ENCODE measurements at places on chromosomes 11 and 22.

DNA sequence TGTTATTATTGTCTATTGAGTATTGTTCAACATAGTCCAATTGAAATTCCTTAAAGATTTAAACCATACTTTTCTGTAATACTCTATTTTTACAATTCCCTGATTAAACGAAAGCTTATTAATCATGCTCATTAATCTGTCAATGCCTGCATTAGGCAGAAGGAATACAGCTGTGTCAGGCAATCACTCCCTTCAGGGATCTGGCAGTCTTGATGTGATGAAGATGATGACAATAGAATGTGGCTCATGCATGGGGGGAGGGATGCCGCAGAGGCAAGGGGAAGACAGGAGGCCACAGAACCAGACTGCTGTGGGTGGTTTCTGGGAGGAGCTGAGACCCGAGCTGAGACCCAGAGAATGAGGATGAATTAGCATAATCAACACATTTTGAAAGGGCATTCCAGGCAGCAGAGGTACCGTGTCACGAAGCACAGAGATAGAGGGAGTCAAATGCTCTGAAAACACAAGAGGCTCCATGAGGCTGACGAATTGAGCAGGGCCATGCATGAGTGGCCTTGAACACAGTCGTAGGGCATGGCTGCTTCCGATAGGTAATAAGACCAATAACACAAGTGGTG, 1075.5 kb downstream of the OPCML start:
- DNase-seq: no peak

DNA sequence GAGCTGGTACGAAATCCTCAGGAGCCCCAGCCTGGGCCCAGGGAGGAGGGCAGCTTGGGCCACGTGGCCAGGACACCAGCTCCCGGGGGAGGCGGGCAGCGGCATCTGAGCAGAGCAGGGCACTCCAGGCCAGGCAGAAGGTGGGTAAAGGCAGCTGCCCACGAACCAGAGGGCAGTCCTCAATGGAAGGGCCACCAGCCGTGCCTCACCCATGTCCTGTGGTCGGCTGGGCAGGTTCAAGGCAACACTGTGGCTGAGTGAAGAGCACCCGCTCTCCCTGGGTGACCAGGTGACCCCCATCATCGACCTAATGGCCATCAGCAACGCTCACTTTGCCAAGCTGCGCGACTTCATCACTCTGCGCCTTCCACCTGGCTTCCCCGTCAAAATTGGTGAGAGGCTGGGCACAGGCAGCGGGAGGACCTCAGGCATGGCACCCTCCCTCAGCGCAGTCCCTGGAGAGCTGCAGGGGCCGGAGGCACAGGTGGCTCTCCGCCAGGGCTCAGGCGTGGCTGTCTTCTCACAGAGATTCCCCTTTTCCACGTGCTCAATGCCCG, 2.5 kb upstream of the SSH3 start:
- DNase-seq: no peak

DNA sequence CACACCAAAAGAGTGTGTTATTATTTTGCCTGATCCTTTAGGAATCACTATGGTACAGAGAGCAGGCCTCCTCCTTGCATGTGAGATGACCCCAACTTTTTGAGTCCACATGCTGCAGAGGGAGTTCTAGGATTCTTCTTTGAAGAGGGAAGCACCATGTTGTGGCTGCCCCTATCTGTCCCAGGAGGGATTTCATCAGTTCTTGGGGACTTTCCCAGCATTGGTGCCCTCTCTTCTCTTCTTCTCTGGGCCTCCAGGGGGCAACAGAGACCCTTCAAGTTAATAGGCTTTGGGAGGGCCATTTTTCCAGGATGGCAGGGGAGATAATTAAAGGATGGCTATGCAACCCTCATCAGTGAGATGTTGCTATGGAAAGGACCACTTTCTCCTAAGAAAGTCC, 3.6 kb downstream of the MMP1 start:
- DNase-seq: no peak

DNA sequence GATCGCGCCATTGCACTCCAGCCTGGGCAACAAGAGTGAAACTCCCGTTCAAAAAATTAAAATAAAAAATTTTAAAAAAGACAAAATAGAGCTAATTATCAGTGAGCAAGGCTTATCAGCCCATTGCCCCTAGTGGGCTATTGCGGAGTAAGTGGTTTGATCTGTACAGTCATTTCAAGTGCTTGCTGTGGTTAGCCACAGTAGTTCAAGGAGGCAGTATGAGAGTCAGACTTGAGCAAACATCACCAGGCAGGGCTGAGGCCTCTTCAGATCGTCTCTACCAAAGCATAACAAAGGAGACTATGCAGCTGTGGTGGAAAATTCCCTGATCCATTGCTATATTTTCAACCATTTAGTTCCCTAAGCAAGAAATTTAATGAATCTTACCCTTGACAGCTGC, 4.3 kb upstream of the SBF2 start:
- no peak for DNase-seq

GRCh38 chr11:613369-613968, 2.3 kb downstream of the IRF7 start:
- peak; percentile 68 for DNase-seq

DNA sequence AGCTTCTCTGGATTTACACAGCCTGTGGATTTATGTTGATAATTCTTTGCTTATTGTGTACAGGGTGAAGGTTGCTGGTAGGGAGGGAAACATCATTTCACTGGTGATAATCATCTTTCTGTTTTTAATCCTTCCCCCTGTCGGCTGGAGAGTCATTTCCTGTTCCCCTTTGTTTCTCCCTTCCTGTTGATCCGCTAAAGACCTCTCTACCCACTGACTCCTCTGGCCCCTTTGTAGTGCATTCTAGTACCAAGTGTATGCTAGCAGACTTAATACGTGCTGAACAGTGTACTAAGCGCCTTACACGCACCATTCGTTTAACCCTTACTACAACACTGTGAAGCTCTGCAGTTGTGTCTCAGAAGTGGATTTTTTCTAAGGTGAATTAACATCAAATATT, 19.0 kb upstream of the OR9Q1 start:
- DNase-seq: no peak

DNA sequence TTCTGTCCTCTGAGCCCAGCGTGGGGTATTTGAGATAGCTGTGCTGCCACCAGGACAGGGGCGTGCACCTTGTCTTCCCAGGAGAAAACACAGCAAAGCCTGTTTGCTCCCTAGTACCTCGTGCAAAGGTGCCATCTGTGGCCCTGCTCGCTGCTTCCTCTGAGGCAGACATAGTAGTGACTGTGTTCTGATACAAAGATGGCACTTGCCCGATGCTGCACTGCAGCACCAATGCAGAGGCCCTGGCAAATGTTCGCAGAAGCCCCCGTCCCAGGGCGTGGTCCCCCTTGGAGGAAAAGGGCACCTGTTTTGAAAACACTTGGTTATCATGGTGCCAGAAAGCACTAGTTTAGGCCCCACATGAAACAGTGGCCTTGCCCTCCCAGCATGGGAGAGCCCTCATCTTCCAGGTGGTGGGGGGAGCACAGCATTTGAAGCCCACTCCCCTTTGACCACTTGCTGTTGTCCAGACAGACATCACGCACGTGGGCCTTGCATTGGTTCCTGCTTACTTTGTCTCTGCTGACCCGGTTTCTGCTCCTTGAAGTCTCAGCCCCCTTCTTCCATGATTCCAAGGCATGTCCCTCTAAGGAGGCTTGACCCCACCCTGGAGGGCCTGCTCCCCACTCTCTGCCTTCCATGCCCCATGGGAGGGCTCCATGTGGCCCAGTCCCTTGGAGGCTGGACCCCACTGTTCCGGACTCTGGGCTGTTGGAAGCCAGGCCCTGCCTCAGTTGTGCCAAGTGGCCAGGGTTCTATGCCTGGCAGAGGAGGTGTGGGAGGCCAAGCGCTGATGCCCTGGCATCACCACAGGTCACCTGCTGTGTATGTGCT, 109.4 kb downstream of the KCNQ1OT1 start:
- DNase-seq: no peak

DNA sequence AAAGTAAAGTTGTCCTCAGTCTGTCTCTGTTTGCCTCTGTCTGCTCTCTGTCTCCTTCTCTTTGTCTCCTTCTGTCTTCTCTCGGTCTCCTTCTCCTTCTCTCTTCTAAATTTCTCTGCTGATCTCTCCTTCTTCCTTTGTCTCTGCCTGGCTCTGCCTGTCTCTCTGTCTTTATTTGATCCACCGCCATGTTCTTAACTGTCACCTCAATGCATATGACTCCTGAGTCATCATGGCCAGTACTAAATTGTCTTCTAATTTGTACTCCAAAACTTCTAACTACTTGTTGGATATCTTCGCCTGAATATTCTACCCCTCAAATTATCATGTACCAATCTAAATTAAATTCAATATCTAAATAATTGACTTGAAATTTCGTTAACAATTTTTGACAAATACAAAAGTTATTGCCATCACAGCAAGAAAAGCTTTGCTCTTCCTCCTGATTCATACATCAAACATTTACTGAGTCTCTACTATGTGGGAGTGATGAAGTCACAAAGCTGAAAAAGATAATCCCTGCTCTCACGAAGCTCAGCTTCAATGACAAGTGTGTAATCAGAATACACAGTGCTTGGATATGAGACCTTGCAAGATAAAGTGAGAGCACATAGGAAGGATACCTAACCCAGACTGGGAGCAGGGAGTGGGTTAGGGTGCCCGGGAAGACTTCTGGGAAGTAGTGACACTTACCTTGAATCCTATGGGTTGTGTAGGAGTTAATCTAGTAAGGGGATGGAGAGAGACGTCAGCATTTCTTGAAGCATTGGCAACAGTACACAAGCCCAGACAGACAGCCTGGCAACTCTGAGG, 193.0 kb downstream of the MAML2 start:
- no peak for DNase-seq

- DNase-seq: no peak
Measured at GRCh38 chr11:91527380-91528030, 697.1 kb upstream of the FAT3 start.

DNA sequence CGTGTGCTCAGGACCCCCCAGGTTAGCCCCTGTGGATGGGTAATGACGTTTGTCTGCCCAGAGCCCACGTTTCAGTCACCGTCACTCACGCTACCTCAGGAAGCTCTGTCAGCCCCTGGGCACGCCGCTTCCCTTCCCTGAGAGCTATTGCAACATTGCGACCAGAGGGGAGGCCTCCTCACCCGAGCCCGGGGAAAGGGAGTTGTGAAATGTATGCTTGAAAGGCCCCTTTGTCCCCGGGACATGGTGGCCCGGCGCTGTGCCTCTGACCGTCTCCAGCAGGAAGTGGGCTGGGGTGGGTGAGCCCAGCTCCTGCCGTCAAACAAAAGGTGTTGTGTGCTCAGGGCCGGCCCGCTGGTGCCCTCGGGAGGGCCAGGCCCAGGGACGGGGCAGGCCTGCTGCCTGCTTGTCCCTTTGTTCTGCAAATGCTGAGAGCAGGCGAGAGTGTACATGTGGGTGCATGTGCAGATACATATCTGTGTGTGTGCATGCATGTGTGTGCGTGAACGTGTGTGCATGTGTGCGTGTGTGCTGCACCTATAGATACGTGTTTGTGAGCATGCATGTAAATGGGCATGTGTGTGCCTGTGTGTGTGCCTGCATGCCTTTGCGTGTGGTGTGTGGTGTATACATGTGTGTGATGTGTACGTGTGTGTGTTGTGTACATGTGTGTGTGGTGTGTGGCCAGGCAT, 1125.0 kb downstream of the BRD1 start:
- DNase-seq: peak; percentile 56

GRCh38 chr22:17369439-17370025, at the start of gene CECR2:
Gene CECR2, plus strand, starts transcription at chr22:17369460. Its CDS starts 324 bp downstream, at chr22:17369784.
- DNase-seq: peak; percentile 67

DNA sequence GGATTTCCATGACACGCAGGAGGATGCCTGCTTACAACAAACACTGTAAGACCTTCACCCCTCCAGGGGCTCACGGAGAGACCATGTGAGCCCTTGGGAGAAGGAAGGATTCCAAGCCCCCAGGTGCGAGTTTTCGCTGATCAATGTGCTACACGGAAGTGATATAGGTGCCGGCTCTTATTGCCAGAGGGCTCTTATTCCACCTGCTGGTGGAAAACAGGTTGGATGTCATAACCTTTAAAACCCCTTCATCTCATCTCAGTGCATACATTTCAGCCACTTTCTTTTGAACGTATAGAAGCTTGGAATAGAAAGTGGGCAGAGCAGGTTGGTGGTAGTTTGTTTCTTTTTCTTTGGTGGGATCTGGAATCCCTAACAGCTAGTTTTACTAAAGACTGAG, 25.8 kb downstream of the LAYN start:
- DNase-seq: no peak

DNA sequence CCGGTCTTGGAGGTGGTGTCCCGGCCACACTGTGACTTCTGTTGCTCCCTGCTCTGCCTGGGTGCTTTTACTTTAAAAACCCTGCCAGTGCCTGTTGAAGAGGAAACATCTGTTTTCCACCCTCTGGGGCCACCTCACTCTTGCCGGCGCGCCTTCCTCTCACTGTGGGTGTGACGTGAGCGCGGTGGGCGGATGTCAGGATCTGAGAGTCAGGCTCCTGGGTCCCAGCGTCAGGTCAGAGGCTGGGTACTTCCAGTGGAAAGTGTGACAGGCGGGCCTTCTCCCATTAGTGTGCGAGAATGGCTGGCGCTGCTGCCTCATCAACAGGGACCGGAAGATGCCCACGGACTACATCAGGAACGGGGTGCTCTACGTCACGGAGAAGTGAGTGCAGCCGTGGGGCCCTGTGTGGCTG, 54.2 kb downstream of the GRAMD4 start:
- no peak for DNase-seq

DNA sequence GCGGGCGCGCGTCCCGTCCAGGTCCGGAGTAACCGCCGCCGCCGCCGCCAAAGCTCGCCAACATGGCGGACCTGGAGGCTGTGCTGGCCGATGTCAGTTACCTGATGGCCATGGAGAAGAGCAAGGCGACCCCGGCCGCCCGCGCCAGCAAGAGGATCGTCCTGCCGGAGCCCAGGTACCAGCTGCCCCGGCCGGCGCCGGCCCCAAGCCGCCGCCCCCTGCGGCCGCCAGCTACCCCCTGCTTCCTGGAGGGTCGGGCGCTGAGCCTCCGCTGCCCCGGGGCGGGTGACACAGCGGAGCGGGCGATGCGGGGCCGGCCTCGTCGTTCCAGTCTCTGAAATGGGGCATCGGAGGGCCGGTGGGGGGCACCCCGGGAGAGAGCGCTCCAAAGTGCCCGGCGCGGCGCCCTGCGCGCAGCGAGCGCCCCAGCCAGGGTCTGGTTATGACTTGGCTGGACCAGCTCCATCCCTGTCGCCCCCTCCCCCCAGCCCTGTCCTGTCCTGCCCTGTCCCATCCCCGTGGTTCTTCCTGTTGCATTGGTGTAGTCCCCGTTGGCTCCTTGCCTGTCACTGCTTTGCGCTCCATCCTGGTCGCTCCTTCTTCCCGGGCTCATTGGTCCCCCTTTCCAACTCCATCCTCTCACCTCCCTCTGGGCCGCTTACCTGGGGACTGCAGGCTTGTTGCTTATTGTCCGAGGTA, 653 bp downstream of the GRK3 start:
- no peak for DNase-seq

DNA sequence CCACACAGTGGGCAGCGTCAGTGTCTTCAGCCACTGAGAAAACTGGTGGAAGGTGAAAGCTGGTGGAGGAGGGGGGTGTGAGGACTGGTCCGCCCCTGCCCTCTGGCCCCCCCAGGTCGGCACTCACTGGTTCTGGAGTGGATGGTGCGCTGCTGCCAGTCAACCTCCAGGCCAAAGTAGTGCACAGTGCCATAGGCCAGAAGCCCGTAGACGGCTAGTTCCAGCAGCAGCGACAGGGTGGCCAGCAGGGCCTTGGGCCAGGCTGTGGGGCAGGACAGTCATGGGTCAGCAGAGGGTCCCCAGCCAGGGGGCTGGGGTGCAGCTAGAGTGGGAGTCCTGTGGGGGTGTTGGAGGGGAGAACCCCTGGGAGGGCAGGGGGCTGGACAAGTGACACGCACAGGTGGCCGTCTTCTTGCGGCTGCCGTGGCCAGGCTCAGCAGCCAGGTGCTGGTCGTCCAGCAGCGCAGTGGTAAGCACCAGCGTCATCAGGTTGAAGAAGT, 2.2 kb downstream of the LMF2 start:
- no peak for DNase-seq

Data from brain (organoid and tissue), 16 donors.